A549 treated with dexamethasone at 1 μM for 4 hours (cell line): ENCODE measurements at places on chromosomes 16 and 17. TPM values are rescaled to one million over a fixed set of nuclear protein-coding genes. Genes with fewer than 3 reads are reported as not detected.

The TCF25 gene
- 49.6 to 74.3 TPM (median 72.1 TPM) in 5 replicates for total RNA-seq

The PERCC1 gene
- not detected in 5 replicates for total RNA-seq

The BEAN1 gene
- total RNA-seq = 4.7 to 8.5 TPM (median 6.1 TPM) in 5 replicates

The AGRP gene
- 0.13 TPM in 1 of 5 replicates, not detected in the others for total RNA-seq

The TP53TG3F gene
- total RNA-seq = 0.05 to 0.22 TPM (median 0.07 TPM) in 5 replicates

The DNAH3 gene
- 0.13 to 0.36 TPM (median 0.22 TPM) in 5 replicates for total RNA-seq

The SBK1 gene
- total RNA-seq = 0.16 to 0.47 TPM (median 0.36 TPM) in 5 replicates

The RASL10B gene
- 0.15 to 0.37 TPM (median 0.20 TPM) in 5 replicates for total RNA-seq

The CSH1 gene
- total RNA-seq = not detected in 5 replicates

The VWA3A gene
- 0.04 TPM in 2 of 5 replicates, not detected in the others for total RNA-seq

The ITGB3 gene
- 2.9 to 5.5 TPM (median 4.7 TPM) in 5 replicates for total RNA-seq

The FBXW10 gene
- 1.0 to 1.4 TPM (median 1.2 TPM) in 5 replicates for total RNA-seq

The ITGAL gene
- total RNA-seq = 0.02 to 0.16 TPM (median 0.11 TPM) in 3 of 5 replicates, not detected in the others

The NPIPB9 gene
- total RNA-seq = 1.1 to 2.2 TPM (median 1.6 TPM) in 5 replicates

The ZNF469 gene
- 4.4 to 10.4 TPM (median 8.0 TPM) in 5 replicates for total RNA-seq

The ZP2 gene
- not detected in 5 replicates for total RNA-seq

The KRT34 gene
- 0.18 to 0.53 TPM (median 0.21 TPM) in 5 replicates for total RNA-seq
